ENCODE measurements at places on chromosomes 16 and 17.

GRCh38 chr17:8143581-8144400, 8.4 kb downstream of the PER1 start:
- DNase-seq, result no peak

GRCh38 chr17:14730821-14731220, 429.9 kb downstream of the HS3ST3B1 start:
- DNase-seq, result no peak

- DNase-seq, result no peak
Measured at GRCh38 chr17:67211742-67212141, 33.3 kb downstream of the HELZ start.

DNA sequence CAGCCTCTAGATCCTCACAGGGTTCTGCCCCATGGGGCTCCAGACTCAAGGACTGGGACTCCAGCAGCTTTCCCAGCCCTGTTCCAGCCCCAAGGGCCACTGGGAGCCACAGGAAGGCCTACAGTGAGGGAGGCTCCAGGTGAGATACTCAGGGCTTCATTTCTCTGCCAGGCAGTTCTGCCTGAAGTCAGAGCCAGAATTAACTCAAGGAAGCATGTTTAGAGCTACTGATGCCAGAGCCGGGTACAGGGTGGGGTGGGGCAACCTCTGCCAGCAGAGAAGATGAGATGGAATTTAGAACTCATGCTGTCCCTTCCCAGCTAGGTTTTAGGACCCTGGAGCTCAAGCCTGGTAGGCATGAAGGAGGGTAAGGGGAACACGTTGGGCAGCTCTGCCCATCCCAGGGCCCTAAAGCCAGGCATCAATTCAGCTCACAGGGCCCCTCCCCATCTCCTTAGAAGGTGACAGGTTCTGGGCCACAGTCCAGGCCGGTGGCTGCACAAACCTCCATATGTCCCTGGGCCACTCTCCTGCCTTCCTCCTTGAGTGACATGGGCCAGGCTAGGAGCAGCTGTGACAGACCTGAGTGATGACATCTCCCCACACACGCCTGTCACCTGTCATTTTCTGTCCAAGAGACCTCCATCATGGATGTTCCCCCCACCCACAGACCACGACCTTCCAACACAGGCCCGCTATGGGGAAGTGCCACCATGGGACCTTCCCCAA, 24.5 kb upstream of the SPPL2C start:
- no peak for DNase-seq

DNA sequence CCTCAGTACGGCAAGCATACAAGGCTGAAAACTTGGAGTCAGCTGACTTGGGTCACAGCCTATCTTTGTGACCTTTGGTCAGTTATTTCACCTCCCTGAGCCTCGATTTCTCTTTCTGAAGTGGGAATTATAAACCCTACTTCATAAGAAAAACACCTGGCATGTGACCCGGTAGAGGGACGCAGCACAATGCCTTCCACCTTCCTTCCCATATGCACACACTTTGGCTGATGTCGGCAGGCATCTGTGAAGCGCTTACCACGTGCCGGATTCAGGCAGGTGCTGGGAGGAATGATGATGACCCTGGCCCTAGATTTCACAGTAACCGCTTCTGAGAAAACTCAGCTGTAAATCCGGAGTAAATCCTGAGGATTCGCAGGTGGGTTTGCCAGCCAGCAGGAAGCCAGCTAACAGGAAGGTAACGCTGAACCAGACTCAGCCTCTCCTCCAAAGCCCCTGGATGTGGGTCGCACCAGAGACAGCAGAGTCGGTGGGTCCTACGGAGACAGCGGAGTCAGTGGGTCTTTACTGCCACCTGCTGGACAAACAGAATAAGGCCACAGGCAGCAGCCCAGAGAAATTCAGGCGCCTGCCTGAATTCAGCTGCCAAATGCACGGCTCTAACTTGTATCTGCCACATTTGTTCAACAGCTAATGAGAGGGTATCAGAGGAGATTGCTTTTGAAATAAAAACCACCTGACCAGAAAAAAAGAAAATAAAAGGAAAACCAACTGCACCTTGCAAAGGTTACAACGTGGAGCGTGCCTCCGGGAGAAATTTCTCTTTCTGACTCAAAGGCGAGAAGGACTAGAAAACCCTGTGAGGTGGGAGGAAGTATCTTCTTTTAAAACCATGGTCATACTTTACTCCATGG, 16.6 kb downstream of the COPRS start:
- DNase-seq, result peak; percentile 62

GRCh38 chr16:606656-607307, 16.9 kb downstream of the RAB40C start:
- no peak for DNase-seq

DNA sequence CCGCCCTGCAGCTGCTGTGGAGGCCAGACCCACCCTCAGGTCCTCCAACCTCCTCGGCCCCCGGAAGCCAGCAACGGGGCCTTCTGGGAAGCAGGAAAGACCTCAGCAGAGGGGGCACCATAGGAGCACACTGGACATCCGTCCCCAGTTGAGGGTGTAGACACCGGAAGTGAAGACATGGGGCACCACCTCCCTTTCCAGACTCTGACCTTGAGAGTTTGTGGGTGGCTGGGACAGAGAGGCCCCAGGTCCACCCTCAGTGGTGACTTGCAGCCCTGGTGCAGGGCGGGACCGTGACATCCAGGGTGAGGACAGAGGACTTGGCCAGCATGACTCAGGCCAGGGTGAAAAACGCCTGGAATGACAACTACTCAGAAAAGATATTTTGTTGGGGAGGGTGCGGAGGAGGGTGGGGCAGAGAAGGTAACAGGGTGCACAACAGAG, 19.9 kb downstream of the CEP295NL start:
- DNase-seq, result no peak

DNA sequence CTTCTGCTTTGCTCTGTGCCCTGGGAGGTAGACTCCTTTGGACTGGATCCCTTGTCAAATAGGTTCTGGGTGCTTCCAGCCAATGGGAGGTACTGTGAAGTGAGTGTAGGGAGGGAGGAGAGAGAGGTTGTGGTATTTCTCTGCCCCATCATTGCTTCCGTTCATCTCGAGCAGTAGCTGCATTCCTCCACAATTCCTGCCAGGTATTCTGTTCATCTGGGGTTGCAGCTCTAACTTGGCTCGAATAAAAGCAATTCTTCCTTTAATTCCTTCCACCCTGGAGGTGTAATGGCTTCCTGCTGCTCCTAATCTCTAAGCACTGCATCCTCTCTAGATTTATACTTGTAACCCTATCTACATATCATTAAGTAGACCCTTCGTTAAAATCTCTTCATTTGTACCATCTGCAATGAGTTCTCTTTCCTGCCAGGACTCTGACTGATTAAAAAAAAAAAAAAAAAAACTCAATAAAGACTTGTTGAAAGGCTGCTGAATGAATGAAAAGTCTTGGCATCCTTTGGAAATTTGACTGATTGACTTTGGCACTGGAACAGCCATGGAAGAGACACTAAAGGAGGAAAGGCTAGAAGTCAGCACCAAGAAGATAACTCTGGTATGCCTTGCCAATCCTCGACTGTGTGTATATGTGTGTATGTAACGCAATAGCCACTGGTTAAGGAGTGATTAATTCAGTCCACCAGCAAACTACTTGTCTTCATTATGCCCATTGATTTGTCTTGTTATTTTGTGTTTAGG, 616.9 kb upstream of the SOX9 start:
- DNase-seq, result no peak

All from CD4-positive, alpha-beta T cell treated with Interferon alpha-2 for 1 hour (primary cell).